ENCODE measurements at places on chromosomes 5 and 9.

DNA sequence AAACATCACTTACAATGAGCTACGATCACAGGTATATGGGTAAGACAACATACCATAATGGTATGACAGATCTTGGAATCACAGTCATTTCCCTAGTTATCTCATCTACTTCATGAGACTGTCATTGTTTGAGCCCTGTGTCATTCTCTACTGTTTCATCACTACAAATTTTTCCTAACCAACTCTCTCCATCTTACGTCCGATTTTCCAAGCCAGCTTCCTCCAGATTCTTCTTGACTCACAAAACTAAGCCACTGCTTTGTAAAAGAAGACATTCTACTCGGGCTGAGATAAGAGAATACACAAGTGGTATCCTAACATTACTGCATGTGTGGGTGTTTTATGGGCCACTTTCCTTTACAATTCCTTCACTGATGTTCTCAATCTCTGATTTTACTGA, 49.6 kb downstream of the SERINC5 start:
- DNase-seq: peak; percentile 87

DNA sequence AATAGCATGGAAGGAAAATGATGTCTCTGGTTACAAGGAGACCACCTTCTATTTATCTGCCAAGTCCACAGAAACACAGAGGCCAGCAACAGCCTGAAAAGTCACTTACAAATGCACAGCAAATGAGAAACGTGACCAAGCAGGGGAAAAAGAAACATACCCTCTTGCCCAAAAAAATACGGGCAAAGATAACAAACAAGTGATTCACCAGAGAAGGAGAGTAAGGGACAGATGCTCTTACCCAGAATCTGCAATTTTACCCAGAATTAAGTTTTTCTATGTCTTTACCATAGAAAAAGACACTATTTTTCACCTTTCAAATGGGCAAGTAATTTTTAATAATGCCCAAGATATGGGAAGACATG, 28.1 kb downstream of the CAMSAP1 start:
- no peak for DNase-seq

DNA sequence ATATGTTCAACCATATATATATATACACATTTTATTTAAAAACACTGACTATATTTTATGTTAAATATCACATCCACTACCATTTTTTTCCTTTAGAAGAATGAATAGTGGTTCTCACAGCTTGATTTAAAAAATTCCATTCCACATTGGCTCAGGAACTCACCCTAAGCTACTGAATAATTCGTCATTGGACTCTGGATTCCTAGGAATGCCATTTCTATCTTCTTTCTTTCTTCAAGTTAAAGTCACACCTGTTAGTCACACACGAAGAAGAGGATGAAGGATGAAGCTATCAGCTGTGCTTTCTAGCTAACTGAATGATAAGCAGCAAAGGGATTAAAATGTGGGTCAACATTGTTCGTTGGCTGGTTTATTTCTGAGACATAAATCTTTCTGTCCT, 7.9 kb downstream of the ELOVL7 start:
- no peak for DNase-seq

DNA sequence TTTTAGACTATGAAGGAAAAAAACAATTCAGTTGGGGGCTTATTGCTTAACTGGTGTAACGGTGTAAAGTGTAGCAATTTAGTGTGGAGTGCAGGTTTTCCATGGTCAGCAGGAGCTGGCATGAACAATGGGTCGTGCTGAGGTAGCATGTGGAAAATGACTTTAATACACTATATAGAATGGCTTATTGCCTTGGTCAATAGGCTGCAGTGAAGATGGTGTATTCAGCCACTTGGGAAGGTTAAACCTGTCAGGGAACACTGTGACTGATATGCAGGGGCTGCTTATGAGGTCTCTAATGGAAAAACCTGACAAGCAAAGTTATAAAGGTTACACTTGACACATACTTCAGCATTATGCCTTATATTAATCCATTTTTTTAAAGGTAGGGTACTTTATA, 764.7 kb upstream of the ARRDC3 start:
- DNase-seq: no peak

DNA sequence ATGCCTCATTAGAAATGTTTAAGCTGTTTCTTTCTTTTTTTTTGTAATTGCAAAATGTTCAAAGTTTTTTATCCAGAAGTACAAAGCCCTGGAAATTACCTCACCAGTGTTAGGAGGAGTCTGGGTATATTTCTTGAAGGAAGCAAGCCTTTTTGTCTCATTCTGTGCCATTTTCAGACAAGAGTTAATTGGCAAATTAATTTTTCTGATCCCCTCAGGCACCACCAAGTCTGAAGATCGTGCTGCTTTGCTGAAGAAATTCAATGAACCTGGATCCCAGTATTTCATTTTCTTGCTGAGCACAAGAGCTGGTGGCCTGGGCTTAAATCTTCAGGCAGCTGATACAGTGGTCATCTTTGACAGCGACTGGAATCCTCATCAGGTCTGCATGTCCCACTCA, 94.9 kb downstream of the SMARCA2 start:
- no peak for DNase-seq

GRCh38 chr9:113524468-113524867, 60.9 kb downstream of the RGS3 start:
- DNase-seq: no peak

- DNase-seq: no peak
These were observed 111.6 kb downstream of the WNK2 start for GRCh38 chr9:93295456-93296076.

DNA sequence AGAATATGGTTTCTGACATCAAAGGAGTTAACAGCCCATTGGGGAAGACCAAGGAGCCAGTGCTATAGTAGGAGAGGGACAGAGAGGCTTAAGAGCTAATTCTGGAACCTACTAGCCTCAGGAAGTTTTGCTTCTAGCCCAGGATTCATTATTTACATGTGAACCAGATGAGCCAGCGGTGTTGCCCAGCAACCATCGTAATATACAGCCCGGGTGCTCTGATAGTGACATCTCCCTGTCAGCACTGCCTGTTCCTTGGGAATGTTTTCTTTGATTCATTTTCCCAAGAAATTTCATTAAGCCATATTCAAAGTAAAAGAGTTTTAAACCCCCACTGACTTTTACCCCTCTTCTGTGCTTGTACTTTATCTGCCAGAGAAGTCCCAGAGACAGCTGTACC, 217.4 kb upstream of the ADAMTSL1 start:
- DNase-seq: peak; percentile 53

DNA sequence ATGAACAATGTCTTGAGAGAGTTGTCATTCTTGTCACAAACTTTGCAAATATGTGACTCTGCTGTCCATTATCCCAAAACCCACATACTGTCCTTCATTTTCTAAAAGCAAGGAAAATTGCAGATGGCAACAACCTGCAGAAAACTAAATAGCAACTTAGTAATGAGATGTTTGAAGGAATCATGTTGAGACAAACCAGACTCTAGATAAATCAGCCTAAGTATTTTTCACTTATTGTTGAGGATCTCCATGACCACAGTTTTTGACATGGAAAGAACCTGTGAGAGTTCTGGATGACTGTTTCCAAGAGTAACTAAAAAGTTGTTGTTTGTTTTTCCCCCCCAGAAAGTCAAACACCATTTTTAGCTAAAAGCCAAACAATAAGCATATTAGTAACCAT, 535.2 kb upstream of the ZNF608 start:
- DNase-seq: no peak

DNA sequence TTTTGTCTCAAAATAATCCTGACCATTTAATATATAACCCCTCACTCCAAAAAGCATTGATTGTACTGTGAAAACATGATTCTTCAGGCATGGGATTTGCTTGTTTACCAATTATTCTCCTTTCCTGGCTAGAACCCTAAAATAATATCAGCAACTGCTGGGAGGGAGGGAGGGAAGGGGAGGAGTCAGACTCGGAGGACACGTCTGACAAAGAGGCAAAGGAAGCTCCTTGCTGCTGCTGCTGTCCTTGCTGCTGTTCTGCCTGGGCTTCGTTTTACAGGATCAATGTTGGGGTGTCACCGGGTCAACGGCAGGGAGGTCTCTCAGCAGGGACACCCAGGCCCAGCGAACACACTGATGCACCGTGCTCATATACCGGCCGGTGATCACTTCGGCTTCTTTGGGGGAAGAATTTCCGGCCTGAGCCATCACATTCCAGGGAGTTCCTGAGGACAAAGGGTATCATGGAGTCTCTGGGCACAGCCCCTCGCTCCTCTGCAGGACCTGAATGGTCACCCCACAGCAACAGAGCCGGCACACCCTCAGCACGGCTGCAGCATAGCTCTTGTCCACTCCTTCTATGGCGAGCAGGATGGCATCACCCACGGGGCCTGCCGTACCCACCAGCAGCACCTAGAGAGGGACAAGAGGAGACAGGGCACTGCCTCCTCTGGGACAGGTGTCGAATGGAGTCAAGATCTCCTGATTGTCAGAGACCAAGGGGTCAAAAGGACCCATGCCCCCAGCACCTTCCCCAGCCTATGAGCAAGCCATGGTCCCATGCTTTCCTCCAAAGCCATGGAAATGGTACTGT, 27.9 kb downstream of the MED10 start:
- DNase-seq: no peak

- no peak for DNase-seq
These were observed 513.4 kb downstream of the CSNK1G3 start for GRCh38 chr5:124025306-124025845.

- peak; percentile 71 for DNase-seq
These were observed 48.9 kb upstream of the SLC2A8 start for GRCh38 chr9:127347831-127348776.

DNA sequence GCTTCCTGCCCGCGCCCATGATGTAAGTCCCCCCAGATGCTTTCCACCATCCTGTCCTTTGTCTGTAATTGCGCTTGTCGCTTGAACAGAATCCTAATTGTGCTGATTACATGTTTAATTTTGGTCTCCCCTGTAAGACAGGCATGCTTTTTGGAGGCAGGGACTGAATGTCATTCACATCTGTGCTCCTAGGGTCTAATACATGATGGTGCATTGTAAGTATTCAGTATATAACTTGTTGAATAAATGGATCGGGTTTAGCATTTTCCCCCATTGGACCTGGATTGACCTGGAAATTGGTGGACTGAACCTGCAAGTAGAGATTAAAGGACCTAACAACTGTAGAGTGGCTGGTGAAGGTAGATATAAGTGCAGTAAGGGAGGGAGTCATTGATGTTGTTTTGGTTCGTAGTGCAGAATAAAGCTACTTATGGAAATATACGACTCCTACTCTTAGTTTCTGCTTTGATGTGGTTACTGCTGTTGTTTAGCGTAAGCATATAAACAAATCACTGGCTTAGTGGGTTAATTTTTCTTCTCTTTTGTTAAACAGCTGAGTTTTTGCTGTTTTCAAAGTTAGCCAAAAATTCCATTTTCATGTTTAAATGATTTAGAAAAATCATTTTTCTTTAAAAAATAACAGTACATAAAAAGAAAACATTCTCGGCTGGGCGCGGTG, 57.3 kb downstream of the TRIO start:
- no peak for DNase-seq

- DNase-seq: peak; percentile 64
These were observed 73.7 kb upstream of the EGFLAM start for GRCh38 chr5:38184627-38185026.

- no peak for DNase-seq
These were observed 96.4 kb downstream of the ACTL7B start for GRCh38 chr9:108759399-108759798.

GRCh38 chr5:135135530-135136226, 101.7 kb upstream of the PITX1 start:
- peak; percentile 77 for DNase-seq

DNA sequence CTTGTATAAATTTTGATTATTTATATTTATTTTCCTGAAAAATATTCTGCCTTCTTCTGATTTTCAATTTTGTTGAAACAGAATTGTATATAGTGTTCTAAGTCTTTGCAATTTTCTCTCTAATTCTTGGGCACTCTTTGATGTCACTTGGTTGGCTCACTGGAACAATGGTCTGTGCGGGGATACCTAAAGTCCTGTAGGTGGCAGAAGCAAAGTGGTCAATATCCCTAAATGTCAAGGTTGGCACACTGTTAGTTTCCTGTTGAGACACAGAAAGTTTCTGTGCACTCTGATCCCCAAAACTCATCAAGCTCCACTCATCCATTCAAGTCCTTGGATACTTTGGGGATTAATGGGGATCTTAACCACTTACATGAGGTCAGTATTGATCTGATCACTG, 480.8 kb upstream of the CCNG1 start:
- no peak for DNase-seq

- no peak for DNase-seq
These were observed 188.8 kb downstream of the MTRR start for GRCh38 chr5:8057769-8058168.

- no peak for DNase-seq
These were observed 4.1 kb upstream of the CERCAM start for GRCh38 chr9:128416432-128417019.

GRCh38 chr5:9148242-9148641, 397.6 kb downstream of the SEMA5A start:
- DNase-seq: no peak

DNA sequence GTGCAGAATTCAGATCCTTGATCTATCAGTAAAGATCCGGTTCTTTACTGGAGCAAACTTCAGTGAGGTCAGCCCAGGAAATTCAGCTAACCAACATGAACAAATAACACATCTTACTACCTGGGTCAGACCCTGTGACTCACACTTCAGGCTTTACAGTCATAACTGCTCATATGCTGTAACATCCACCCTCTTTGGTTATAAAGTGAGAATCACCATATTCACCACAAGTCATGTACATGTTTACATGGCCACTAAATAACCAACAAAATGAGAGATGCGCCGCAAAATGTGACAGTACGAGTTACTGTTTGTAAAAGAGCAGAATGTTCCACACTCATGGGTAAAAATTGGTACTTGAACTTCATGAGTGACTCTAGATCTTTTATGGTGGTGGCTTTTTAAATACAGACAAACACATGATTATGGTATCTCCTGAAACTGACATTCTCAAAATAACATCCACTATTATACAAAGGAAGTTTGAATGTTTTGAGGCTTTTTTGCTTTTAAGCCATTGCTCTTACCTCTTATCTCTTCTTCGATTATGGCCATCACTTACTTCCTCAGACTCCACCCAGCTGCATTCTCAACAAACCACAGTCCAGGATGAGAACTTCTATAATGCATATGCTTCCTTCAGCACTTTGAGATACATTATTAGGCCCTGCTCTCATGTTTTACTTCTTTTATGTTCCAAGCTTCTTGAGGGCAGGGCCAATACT, 516.6 kb downstream of the RAB3C start:
- peak; percentile 95 for DNase-seq

- no peak for DNase-seq
These were observed 165.2 kb downstream of the ROR2 start for GRCh38 chr9:91784673-91785446.

DNA sequence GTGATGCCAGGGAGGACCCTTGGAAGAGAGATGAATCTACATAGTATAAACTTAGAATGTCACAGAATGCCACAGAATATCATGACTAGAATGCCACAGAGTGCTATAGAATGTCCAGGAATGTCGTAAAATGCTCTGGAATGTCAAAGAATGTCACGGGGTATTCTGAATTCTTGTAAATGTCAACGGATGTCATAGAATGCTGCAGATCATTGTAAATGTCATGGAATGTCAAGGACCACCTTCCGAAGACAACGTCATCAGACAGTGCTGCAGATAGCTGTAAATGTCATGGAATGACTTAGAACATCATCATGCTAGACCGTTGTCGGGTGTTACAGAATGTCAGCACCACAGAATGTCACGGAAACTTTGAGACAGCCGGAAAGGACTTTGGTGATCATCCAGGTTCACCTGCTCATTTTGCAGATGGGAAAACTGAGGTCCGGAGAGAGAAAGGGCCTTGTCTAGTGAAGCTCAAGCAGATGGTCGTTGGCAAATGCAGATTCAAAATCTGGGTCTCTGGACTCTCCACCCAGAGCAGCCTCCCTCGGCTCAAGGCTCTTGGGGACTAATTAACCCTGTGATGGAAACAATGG, 117.1 kb downstream of the LHX2 start:
- no peak for DNase-seq
